ENCODE measurements at places on chromosomes 4 and X.

DNA sequence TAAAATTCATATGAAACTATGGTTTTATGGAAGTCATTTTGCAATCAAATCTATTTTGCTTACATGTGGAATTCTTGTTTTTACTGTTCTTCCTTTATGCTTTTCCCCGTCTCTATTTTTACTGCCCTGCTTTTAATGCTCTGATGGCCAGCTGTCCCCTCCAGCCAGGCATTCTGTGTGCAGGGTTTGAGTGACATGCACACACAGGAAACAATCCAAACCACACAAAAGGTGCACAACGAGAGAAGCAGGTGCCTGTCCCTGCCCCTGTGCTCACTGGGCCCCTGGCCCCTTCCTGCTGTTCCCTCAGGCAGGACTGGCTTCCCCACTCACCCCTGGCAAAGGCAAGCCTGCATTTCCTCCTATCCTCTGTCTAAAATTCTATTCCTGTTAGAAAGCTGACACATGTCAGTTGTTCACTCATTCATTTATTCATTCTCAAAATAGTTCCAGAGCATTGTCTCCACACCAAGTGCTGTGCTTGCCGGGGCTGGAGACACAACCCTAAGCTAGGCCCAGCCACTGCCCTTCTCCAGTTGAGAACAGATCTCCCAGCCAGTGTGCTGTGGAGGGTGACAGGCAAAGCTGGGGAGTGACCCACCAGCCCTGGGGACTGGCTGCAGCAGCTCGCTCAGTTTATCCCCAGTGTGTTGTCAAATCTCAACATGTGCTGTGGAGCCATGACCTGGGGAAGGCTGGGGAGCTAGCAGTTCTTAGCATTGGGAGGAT is 346.3 kb downstream of the FBXW7 start:
- no peak for DNase-seq

- no peak for DNase-seq
Observed at GRCh38 chrX:40201329-40201885, 103.6 kb upstream of the BCOR start.

DNA sequence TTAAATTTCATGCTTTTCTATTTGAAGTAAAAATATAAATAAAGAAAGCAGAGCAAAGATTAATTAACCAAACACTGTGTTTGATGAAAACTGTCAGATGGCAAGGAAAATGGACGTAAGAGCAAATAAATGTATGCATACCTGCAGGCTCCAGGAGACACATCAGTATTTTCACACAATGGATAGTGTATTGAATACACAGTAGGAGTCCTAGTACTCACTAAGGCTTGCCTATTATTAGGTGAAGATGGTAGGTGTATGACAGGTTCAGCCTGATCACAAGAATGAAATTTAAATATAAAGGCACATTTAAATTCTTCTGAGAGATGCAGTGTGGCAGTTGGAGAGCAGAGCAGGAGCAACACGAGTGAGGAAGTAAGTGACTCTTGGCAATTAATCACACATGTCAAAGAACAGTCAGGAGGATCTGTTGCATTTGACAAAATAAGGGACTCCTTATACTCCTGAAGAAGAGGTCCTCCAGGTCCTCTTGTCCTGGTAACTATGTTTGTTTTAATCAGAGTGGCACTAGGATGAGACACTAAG is 106.0 kb upstream of the NDST4 start:
- DNase-seq: no peak

GRCh38 chr4:81694176-81694913 is 222.6 kb upstream of the RASGEF1B start:
- DNase-seq: no peak

GRCh38 chr4:117417856-117418255 is 332.5 kb upstream of the TRAM1L1 start:
- no peak for DNase-seq
